ENCODE measurements at places on chromosomes 16 and 17.

DNA sequence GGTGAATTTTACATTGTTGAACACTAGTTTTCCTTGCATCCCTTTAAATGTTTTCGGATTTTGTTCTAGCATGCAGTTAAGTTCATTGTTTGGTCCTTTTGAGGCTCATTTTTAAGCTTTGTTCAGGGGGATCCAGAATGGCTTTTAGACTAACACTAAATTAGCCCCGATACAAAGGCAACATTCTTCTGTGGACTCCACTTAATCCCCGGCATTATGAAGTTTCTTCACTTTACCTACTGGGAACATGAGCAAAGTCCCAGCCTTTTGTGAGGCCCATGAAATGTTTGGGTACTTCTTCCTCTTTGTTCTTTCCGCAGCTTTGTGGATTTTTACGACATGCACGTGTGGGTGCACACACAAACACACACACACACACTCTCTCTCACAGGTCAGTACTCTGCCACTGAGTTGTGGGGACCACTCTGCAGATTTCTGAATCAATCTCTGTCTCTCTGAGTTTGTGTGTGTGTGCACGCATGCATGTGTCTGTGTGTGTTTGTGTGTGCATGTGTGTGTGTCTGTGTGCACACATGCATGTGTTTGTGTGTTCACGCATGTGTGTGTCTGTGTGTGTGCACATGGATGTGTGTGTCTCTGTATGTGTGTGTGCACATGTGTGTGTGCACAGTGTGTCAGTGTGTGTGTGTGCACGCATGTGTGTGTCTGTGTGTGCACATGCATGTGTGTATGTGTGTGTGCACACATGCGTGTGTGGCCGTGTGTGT, 240.4 kb upstream of the TNRC6C start:
- DNase-seq: no peak

- no peak for DNase-seq
Measured at GRCh38 chr16:85288869-85289660, 176.8 kb upstream of the CIBAR2 start.

GRCh38 chr17:28878158-28878910, 19.2 kb downstream of the FLOT2 start:
- no peak for DNase-seq

GRCh38 chr16:27828671-27829070, 234.8 kb downstream of the GSG1L start:
- no peak for DNase-seq

DNA sequence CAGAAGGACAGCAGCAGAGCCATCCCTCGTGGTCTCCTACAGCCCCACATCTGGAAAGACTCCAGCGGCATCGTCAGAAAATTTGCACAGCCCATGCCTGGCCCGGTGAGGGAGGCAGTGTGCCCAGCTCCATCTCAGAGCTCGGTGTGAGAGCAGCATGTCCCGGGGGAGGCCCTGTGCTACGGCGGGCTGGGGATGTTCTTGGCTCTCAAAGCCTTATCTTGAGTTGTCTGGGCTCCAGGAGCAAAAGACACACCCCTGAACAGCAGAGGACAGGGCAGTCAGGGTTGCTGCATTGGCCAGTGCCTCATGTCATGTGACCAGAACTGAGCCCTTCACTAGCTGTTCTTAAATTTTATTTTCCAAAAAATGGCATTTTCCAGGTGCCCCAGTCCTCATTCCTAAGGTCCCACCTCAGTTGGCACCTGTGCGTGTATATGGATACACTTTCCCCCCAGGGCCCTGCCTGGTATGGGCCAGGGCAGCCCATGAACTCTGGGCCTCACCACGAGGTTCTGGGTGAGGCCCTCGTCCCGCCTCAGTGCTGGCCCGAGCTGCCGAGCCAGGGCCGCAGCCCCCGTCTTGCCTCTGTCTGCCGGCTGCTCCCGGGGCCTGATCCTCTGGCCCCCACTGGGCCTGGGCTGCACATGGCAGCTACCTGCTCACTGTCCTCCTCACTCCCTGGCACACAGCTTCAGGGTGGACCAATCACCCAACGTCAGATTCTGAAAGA, 3.0 kb downstream of the NUDT16L1 start:
- no peak for DNase-seq

DNA sequence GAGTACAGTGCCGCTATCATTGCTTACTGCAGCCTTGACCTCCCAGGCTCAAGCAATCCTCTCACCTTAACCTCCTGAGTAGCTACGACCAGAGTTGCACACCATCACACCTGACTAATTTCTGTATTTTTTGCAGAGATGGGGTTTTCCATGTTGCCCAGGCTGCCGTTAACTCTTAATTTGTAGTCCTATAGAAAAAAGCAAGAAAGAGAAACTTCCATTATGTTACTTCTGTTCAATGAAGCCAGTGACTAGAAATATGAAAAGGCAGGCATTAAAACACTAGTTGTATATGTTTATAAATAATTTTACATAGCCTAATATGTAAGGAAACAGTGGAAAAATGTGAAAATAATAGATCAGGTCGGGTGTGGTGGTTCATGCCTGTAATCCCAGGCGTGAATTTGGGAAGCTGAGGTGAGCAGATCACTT, 9.7 kb downstream of the RAD51C start:
- DNase-seq: no peak

DNA sequence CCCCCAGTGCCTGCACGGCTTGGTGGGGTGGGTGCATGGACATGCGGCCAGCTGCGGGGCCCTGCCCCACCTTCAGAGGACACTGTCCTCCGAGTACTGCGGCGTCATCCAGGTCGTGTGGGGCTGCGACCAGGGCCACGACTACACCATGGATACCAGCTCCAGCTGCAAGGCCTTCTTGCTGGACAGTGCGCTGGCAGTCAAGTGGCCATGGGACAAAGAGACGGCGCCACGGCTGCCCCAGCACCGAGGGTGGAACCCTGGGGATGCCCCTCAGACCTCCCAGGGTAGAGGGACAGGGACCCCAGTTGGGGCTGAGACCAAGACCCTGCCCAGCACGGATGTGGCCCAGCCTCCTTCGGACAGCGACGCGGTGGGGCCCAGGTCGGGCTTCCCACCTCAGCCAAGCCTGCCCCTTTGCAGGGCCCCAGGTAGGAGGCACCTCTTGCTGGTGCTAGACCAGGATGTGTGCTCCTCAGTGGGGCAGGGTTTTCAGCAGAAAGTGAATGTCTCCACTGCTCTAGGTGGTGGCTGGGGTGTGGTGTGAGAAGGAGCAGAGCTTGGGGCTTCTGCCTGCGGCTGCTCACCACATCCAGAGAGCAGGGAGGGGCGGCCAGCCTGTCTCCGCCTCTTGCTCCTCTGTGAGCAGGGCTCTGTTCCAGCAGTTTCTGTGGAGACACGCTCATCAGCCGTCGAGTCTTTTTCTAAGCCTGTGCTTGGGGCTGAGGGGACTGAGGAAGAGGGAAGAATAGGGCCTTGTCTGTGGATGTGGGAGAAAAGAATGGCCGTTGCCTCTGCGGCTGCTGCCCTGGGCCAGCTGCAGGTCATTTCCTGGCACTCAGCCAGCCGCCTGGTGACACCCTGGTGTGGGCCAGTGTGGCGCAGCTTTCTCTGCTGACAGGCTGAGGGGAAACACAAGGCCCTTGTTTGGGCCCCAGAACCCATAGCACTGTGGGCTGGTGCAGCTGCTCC, 2.2 kb downstream of the ZNF276 start:
- peak; percentile 56 for DNase-seq

DNA sequence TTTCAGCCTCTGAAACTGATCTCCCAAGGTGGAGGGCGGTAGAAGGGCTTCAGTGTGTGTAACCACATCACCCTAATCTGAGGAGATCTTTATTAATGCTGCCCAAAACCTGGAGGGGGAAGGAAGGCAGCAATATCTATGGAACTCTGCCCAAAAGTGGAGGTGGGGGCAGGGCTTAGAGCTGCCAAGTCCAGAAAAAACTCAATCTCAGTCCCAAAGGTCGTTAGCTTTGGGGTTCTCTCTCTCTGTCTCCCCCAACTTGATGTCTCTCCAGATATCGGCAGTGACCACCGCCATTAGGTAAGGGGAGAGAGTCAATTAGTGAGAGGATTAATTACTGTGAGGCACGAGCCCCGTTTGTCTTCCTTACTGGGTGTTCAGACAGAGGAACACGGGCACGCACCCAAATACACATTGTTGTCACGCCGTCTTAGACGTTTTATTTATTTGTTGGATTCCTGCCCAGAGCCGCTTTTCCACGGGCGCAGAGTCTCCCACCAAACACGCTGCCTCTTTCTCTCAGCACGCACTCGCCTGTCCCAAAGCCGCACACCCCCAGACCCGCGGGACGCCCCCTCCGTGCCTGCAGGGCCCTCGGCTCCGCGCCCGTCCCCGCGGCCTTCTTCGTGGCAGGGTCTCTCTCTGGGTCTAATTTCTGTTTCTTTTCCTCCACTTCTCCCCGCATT, 5.4 kb upstream of the LHX1 start:
- DNase-seq: no peak

DNA sequence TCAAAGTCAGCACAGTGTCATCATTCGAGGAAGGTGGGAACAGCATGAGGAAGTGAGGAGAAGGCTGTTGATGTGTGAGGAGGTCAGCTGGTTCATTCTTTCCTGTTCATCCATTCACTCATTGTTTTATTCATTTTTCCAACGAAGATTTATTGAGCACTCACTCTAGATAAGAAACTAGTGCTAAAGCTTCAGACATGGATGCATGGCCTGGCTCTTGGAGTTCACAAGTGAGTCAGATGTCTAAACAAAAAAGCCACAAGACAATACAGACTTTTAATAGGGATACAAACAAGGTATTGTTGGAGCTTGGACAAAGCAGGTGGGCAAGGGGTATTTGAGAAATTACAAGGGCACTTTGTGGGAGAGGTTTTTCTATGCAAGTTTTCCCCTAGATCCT, 31.3 kb upstream of the MPHOSPH6 start:
- DNase-seq: no peak

- DNase-seq: no peak
Measured at GRCh38 chr17:41417576-41418015, 6.8 kb downstream of the KRT37 start.

DNA sequence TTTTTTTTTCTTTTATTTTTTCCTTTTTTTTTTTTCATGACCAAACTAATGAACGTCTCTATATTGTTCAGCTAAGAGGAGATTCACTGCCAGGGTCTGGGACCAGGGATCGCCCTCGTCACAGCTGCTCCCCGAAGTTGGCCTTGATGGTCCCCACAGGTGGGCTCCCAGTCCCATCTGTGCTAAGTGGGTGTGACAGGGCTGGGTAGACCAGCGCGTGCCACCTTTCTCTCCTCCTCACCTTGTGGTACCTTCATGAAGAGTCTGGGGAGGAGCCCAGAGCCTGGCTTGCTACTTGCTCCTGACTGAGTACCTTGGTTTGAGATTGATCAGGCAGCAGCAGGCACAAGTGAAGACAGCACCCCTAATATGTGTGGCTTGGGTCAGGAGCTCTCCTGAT, 6.5 kb upstream of the FOXF1 start:
- DNase-seq: no peak

GRCh38 chr16:50457979-50458491, 89.2 kb upstream of the BRD7 start:
- DNase-seq: no peak

DNA sequence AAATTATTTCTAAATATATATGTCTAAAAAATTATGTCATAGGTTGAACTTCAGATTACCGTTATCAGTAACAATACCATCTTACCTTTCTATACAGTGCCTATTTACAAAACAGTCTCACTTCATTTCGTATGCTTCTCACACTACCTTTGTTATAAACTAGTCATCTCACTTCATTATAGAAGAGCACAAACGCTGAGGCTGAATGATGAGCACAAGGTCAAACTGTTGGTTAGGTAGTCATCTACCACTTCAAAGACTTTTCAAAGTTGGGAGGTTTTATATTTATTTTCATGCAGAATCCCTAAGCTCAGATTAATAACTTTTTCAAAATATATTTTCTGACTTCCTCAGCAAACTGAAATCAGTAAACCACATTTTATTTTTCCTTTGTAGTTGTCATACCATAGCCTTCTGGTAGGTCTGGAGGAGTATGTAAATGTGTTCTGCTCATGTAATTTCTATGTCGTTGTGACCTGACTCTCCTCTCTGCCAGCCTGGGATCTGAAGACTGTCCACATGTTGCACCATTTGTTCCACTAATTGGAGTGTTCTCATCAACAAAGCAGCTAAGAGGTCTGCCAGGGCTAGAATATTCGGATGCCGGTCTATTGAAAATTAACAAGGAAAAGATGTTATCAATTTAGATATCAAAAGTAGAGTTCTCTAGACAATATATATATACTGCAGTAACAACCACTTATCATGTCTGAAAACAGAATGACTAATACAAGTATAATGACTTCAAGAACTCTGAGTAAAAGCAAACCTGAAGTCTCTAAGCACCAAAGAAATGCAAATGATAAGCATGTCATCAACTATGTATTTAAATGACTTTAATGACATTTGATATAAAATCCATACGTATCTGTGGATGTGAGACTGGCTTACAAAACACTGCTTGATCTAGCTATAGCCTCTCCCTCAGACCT, 73.9 kb downstream of the CEP95 start:
- DNase-seq: no peak

GRCh38 chr17:39156491-39156890, 5.1 kb upstream of the PLXDC1 start:
- DNase-seq: no peak

- DNase-seq: no peak
Measured at GRCh38 chr16:72537664-72538063, 365.7 kb upstream of the PMFBP1 start.

GRCh38 chr17:15909481-15909991, 35.4 kb upstream of the ADORA2B start:
- no peak for DNase-seq

DNA sequence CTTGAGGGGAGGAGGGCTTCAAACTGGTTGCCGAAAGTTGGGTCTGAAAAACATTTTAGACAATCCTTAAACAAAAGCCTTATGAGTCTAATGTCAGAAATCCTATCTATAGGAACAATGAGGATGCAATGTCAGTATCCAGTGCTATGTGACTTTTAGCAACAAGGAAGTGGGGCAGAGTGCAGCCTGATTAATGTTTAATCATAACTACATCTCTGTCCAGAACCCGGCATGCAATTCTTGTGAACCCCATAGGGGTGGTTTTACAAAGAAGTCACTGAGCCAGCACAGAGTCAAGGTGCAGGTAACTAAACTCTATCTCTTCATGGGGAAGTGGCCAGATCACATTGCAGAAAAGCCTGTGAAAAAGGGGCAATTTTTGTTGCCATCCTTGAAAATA, 267.5 kb downstream of the HS3ST4 start:
- DNase-seq: no peak

Measured in activated CD4-positive, CD25-positive, alpha-beta regulatory T cell (primary cell).